HAP-1 (cell line): ENCODE measurements at places on chromosomes 1 and 21.

GRCh38 chr1:20980051-20980450 is 192.9 kb upstream of the HP1BP3 start:
- DNase-seq, result no peak

GRCh38 chr1:57331620-57332019 is 92.2 kb downstream of the DAB1 start:
- no peak for DNase-seq

- DNase-seq, result no peak
These were observed 124.8 kb downstream of the GALNT2 start for GRCh38 chr1:230191855-230192254.

GRCh38 chr1:184739796-184740195 is 14.9 kb downstream of the EDEM3 start:
- no peak for DNase-seq

- DNase-seq, result no peak
These were observed 698 bp upstream of the SLC22A15 start for GRCh38 chr1:115975569-115976061.

DNA sequence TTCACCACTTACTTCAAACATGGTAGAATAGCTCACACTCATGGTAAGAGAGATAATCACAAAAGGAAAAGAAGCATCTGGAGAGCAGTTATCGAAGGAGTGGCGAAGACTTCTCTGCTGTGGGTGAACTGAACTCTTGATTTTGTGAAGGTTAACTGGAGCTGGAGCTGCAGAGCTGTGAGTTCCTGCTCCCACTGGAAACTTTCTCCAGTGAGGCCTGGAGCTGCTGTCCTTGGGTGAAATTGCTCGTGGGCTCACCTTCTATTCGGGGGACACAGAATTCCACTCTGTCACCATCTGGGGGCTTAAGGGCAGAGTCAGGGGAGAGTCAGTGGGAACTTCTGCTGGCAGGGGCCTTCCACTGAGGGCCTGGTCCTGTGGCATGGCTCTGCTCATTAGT is 45.9 kb downstream of the MAB21L3 start:
- DNase-seq, result no peak

- no peak for DNase-seq
These were observed 48.1 kb downstream of the PHC2 start for GRCh38 chr1:33382661-33383415.

DNA sequence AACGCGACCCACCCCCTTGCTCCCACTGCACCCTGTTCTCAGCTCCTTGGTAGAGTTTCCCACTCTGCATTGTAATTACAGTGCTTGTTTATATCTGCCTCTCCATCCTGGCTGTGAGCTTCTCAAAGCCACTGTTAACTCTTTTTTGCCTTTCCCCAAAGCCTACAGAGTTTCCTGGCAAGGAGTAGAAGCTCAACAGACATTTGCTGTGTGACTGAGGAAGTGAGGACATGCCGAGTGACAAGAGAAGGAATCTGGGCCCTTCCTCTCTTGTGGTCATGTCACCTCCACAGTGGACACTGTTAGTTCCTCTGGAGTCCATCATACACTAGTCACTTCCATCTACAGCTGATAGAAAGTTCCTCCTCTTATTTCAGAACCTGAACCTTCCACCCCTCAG is 6.1 kb upstream of the IGSF8 start:
- no peak for DNase-seq

DNA sequence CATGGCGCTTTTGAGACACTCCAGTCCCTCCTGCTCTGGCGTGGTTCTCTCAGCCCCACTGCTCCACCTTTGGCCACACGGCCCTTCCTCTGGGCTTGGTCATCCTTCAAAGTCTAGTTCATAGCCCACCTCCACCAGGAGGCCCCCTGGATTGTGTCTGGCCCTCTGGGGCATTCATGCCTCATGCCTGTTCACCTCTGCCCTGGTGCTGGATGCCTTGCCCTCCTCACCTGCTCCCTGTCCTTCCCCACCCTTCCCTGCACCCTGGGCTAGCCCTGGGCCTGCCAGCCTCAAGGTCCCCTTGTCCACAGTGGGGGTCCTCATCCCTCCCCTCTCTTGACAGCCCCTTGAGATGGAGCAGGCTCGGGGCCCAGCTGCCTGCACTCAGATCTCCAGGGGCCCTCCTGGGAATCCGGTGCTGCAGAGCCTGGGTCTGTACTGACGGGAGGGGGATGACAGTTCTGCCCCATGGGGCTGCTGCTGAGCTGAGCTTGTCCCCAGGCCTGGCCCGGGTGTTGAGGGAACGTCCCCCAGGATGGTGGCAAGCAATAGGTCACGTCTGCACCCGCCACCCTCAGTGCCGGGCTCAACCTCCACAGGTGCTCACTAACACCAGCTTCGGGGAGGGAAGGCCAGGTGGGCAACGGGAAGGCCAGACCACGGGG is 18.4 kb downstream of the PRXL2B start:
- DNase-seq, result no peak

DNA sequence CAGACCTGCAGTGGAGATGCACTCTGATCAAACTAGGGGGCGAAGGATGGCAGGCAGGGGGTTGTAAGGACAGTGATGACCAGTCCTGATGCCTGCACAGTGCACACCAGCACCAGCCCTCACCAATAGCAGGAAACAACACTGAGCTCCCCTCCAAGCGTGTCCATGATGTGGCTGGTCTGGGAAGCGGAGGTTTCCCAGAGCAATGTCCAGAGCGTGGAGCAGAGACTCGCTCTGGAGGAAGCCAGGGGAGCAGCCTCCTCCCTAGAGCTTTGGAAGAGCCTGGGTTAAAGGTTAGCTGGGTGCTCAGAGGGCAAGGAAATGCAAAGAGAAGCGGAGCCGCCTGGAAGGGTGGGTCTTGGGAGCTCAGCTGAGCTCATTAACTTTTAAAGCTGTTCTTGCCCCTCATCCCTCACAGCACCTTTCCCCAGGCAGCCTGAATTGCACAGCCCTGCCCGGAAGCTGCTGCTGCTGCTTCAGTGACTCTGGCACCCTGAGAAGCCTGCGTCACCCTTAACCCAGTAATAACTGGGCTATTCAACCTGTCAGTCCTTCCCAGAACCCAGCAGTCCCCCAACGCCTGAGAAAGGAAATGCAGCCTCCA is 162.2 kb upstream of the RAB4A start:
- no peak for DNase-seq

- DNase-seq, result no peak
These were observed 85.5 kb upstream of the PALMD start for GRCh38 chr1:99560207-99561040.

GRCh38 chr1:151514366-151514765 is 3.2 kb downstream of the CGN start:
- DNase-seq, result no peak

DNA sequence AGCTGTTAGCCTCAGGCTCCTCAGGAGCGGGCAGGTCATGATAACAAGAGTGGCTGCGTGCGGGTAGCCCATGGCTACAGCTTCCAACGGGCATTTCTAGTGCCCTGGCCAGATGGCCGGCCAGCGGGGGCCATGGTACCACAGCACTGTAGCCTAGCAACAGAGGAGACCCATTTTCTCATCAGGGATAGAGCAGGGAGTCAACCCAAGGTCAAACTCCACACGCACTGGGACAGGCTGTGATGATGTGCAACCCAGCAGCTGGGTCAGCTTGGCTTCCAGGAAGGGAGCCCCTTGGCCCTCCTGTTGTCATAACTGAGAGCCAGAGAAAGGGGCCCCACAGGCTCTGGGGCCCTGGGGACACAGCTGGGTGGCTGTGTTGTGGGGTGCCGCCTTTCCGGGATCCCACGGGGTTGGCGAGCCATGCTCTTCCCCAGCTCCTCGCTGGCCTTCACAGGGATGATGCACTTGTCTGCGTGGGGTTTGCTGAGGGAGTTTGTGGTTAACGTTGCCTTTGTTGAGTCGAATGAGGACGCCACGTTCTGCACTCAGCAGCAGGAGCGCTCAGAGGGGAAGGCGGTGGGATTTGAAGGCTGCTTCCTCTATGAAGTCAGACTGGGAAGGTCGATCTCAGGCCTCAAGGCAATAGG is 46.3 kb downstream of the COL18A1 start:
- no peak for DNase-seq

- DNase-seq, result no peak
These were observed 66.7 kb downstream of the AK5 start for GRCh38 chr1:77348549-77348948.

DNA sequence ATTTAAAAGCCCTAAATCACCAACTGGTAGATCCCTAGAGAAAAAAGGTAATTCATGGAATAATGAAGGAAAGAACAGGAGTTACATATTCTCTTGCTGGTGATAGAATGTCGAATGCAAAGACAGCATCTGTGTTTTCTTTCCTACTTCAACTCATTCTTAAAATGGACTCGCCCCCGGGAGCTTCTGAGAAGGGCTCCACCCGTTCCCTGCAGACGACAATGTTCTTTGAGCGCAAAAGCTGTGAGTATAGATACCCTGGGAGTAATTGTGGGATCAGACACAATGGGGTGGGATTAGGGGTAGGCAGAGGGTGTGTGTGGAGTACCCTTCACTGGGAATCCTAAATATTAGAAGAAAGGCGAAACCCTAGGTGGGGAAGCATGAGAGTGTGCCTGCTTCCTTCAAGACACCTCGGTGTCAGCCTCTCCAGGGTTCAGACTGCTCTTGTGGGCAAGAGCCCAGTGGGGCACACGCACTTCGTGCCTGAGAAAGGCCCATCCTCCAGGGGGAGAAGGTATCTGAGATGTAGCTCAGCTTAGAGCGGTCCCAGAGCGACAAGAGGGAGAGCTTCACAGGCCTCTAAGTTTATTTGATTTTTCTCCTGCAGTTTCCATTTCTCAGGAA is 123.3 kb upstream of the DPYD start:
- no peak for DNase-seq

DNA sequence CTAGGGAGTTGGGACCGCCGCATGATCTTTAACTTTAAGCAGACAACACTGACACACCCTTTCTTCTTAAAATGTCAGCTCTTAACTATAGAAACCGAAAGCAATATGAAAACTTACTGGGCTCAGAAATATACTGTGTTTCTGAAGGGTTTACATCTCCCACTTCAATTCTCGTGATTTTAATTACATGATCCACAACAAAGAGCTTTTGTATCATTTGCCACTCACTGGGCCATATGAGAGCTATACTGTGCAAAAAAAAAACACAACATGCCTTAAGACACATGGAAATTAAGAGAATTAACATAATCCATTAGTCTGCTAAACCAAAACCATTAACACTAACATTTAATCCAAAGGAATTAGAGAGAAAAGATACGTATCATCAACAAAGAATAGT is 35.0 kb upstream of the RAP1GAP start:
- no peak for DNase-seq

GRCh38 chr1:17569200-17570139 is 30.0 kb downstream of the ARHGEF10L start:
- no peak for DNase-seq

- no peak for DNase-seq
These were observed 459.4 kb downstream of the NPHP4 start for GRCh38 chr1:5532811-5533210.

DNA sequence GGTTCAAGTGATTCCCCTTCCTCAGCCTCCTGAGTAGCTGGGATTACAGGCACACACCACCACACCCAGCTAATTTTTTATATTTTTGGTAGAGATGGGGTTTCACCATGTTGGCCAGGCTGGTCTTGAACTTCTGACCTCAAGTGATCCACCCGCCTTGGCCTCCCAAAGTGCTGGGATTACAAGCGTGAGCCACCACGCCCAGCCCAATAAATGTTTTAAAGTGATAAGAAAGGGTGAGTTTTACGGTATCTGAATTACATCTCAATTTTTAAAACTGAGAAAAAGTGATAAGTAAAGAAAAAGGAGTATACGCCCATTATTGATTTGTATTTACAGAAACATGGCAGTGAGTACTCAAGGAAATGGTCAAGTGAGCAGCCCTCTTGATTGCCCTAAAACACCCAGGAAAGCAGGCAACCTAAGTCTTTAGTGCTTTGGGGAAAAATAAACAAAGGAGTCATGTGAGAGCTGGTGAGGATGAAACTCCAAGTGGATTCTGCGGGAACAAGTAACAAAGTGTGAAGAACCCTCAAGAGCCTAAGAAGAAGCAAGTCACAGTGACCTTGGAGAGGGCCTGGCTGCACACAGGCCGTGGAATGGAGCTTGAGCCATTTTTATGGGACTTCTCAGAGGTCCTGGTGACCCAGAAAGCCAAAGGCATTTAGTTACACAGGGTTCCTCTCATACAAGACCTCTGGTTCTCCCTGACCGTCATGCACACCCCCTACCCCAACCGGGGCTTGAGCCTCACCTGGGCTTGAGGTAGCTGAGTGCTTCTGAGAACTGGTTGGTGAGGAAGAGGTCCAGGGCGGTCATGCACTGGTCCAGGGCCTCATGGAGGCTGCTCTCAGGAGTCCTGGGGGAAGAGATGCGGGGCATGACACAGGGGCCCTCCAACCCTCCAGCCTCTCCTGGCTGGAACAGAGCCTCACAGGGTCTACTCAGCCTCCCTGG is 9.1 kb downstream of the TTC39A start:
- no peak for DNase-seq

DNA sequence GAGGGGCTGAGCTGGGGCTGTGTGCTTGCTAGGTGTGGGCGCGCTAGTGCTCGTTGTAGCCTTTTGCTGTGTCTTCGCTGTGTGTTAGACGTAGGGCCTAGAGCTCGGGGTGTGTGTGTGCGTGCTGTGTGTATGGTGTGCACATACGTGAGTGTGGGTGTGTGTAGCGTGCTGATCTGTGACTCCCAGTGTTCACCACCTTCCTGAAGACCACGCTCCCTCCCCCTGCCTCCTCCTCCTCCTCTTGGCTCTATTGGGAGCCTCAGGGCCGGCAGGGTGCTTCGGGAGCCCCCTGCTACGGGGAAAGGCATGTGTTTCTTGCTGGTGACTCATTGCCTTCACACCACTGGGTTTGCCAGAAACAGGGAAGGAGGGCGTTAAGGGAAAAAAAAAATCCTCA is 9.4 kb upstream of the KCNC4 start:
- DNase-seq, result no peak

DNA sequence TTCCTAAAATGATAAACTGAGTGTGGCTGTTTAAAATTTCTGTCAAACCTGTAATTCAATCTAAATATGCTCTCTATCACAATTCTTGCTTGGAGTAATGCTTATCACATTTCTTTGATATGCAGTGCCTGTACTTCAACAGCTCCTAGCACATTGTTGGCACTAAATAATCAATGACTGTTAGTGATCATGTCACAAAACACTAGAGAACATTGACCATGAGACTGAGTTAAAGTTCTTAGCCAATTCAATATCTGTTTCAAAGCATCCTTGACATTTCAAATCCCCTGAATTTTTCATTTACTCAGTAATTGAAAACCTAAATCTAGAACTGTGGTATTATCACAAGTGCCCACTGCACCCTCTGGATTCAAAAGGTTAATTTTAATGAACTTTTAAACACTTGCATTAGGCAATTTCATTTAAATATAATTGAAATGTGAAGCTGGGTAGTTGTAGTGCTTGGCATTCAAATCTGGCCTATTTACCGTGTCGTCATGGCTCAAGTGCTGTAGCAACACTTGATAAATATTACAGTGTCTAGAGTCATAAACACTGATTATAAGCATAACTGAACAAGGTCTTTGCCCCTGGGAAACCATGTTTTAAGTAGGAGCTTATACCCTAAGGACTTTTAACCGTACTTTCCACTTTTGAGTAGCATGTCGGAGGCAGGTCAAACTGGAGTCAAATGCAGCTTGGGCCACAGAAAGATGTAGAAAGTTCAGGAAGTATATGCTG is 143.6 kb downstream of the LRRC7 start:
- DNase-seq, result no peak
